MG63 (cell line): ENCODE measurements at places on chromosomes 11 and 22. TPM values are rescaled to one million over a fixed set of nuclear protein-coding genes. Genes with fewer than 3 reads are reported as not detected.
A peak's percentile ranks its signal among the peaks of the same experiment; 100 is the strongest.

- no peak for DNase-seq
These were observed 395.2 kb upstream of the CNTN5 start for GRCh38 chr11:98625526-98625925.

The B4GALNT4 gene
- total RNA-seq = 27.5 and 49.8 TPM in 2 replicates

- DNase-seq = peak; percentile 46
These were observed 22.7 kb downstream of the YPEL1 start for GRCh38 chr22:21712751-21713427.

DNA sequence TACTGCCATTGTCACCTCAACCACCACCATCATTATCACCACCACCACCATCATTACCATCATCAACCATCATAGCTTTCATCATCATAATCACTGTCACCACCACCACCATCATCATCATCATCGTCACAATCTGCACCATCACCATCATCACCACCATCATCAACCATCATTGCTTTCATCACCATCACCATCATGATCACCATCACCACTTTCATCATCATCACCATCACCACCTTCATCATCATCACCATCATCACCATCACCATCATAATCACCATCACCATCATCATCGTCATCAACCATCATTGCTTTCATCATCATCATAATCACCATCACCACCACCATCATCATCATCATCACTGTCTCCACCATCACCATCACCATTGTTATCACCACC, 8.7 kb upstream of the OSBPL5 start:
- no peak for DNase-seq

DNA sequence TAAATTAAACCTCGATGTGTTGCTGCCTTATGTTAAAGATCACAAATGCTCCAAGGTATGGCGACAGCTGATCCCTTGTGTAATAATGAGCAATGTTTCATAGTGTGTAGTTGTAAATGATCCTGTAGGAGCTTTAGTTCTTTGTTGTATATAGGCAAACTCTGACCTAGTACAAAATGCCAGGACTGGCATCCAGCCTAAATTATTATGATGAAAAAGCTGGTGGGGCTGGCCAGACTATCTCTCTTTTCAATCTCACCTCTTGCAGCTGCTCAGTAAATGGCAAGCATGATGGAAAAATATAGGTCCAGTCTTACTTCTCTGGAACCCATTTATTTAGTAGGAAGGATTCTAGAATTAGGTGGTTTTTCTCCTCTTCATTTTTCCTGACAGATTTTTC, 345.1 kb upstream of the C11orf87 start:
- no peak for DNase-seq

- no peak for DNase-seq
These were observed at the start of gene NCF4 for GRCh38 chr22:36860821-36861659. Gene NCF4, plus strand, starts transcription at chr22:36861006. Its CDS starts 166 bp downstream, at chr22:36861172.

The MRGPRX3 gene
- total RNA-seq = not detected in 2 replicates

- no peak for DNase-seq
These were observed 279.3 kb upstream of the TENM4 start for GRCh38 chr11:79720115-79720514.

The TTC38 gene
- total RNA-seq = 21.3 and 36.3 TPM in 2 replicates

DNA sequence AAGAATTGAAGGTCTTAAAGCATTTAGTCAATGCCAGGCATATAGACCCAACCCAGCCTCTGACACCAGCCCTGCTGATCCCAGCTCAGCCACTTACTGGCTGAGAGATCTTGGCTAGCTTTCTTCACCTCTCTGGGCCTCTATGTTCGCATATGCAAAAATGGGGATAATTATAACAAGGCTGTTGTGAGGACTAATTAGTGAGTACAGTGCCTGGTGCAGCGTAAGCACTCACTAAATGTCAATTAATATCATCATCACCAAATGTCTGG, 10.5 kb downstream of the CHST1 start:
- no peak for DNase-seq

The SYT12 gene
- total RNA-seq = 0.54 and 1.2 TPM in 2 replicates

GRCh38 chr22:38193580-38193979, 8.2 kb upstream of the MAFF start:
- no peak for DNase-seq

GRCh38 chr11:130593064-130593463, 144.6 kb downstream of the ADAMTS15 start:
- DNase-seq = no peak

- no peak for DNase-seq
These were observed 76.6 kb downstream of the USP35 start for GRCh38 chr11:78265326-78265725.

The OR51I1 gene
- not detected in 2 replicates for total RNA-seq

The LYVE1 gene
- total RNA-seq = not detected in 2 replicates

DNA sequence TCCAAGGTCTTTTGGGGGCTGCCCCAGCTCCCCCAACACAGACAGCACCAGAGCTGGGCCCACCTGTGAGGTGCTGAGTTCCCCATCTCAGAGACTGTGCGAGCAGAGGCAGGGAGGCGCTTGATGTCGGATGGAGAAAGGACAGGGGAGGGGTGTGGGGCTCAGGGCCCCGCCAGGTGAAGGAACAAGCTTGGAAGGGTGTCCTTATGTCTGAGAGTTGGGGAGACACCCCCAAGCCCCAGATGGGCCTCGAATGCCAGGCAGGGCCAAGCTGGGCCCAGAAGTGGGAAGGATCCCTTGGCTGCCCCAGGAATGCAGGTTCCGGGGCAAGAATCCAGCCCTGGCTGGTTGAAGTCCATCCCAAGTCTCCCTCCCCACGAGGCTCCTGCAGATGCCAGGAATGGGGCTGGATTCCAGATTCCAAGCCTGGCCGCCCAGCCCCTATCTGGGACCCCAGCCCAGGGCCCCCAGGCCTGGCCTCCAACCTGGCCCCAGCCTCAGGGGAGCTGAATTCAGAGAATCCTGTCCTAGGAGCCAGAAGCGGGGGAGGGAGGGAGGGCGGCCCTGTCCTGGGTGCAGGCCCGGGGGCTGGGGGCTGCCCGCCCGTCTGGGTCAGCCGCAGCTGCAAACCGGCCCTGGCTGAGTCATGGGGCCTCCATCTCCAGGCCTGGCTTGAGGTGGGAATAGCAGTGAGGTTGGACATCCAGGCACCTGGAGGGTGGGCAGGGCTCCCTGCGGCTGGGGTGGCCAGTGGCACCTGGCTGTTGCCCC, 50.9 kb downstream of the CDKN1C start:
- DNase-seq = no peak

DNA sequence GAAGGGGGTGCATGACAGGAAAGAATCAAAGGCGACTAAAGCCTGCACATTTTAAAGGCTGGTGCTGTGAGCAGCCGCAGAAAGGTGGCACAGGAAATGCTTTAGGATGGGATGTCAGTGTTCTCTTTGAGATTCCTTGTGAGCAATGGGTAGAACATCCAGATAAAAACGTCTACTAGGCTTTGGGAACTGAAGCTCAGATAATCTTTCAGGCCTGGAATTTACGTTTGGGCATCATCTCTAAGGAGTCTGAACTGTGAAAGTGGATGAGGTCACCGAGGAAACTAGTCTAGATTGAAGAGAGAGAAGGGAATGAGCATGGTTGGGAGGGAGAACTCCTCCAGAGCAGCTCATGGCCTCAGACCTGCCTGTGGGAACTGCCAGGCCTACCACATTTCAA, 65.7 kb downstream of the FLI1 start:
- no peak for DNase-seq

The NCR3LG1 gene
- 0.17 and 0.20 TPM in 2 replicates for total RNA-seq

The CARD10 gene
- total RNA-seq = 17.1 and 18.9 TPM in 2 replicates

The CLDN5 gene
- not detected in 2 replicates for total RNA-seq

DNA sequence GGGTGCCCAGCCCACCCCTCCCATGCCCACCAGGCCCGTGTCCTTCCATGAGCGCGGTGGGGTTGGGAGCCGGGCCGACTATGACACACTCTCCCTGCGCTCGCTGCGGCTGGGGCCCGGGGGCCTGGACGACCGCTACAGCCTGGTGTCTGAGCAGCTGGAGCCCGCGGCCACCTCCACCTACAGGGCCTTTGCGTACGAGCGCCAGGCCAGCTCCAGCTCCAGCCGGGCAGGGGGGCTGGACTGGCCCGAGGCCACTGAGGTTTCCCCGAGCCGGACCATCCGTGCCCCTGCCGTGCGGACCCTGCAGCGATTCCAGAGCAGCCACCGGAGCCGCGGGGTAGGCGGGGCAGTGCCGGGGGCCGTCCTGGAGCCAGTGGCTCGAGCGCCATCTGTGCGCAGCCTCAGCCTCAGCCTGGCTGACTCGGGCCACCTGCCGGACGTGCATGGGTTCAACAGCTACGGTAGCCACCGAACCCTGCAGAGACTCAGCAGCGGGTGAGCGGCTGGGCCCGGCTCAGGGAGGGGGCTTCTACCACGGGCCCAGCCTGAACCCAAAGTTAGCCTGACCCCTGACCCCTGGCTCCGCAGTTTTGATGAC, 3.0 kb downstream of the PKP3 start:
- DNase-seq = peak; percentile 68

GRCh38 chr11:117146521-117146920, 2.4 kb downstream of the PAFAH1B2 start:
- peak; percentile 18 for DNase-seq
